ENCODE measurements at places on chromosomes 7 and 10.
A peak's percentile ranks its signal among the peaks of the same experiment; 100 is the strongest.

GRCh38 chr7:66883716-66884115 lies 37.3 kb upstream of the TMEM248 start:
- no peak for DNase-seq

- DNase-seq = no peak
Measured at GRCh38 chr7:48140001-48140681, 31.1 kb upstream of the ABCA13 start.

DNA sequence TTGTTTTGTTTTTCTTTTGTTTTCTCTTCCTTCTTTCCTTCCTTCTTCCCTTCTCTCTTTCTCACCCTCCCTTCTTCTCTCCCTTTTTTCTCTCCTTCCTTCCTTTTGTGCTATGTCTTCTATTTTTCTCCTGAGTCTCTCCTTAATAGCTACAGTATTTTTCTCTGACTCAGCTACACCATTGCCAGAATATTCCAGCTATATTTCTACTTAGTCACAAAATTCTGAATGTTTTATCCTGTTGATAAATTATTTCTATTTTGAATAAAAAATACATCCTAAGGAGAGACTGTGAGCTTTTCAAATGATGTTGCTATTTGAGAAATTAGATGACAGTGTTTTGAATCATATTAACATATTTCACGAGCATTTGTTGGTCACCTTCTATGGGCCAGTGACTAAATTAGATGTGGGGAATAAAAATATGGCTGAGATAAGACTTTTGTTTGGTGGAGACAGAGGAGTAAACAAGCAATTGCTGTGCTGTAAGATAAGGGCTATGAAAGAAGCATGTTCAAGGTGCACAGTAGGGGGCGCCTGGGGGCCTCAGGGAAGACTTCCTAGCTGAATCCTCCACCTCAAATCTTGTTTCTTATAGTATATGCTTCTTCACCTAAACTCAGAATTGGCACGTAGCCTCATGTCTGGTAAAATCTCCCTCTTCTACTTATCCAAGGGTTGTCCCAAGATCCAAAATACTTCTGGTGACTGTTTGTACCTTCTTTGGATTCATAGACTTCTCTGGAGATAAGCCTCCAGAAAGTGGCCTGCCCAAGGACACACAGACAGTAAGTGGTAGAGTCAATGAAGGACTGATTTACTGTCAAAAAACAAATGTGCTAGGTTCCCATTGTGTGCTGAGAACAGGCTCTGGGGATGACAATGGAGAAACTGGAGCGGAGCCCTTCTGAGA lies 115.5 kb upstream of the CREB5 start:
- peak; percentile 76 for DNase-seq

DNA sequence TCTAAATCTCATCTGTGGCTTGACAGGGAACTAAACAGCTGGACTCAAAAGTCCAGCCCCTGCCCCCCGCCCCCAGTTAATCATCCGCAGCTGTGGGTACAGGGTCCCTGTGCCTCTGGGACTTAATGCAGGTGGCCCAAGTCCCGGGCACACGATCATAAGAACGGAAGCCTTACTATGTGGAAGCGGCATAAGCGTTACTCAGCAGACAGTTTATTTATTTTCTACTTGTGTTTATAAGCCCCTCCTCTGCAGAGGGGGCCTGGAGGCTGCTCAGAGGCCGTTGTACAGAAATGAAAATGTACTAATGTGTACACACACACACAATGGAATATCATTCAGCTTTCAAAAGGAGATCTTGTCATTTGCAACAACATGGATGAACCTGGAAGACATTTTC lies 158.0 kb upstream of the TNS3 start:
- no peak for DNase-seq

- no peak for DNase-seq
Measured at GRCh38 chr10:95545981-95546380, 15.2 kb downstream of the SORBS1 start.

- DNase-seq = no peak
Measured at GRCh38 chr10:66180581-66181318, 745.1 kb upstream of the LRRTM3 start.

DNA sequence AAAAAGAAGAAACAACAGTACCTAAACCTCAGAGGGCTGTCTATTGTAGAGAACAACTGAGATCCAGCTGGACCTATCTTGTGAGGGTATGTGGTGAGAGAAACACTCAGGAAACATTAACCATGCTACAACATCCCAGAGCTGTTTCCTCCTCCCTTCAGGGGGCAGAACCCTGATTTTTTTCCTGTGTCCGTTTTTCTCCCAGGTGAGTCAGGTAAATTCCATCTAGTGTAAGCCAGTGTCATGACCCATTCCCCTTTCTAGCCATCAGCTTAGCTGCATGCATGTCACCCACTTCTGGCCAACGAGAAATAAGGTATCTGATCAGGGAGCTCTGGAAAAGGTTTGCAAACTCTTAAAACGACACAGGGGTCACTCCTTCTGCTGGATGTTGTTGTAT lies 103.8 kb downstream of the DNMBP start:
- DNase-seq = no peak

DNA sequence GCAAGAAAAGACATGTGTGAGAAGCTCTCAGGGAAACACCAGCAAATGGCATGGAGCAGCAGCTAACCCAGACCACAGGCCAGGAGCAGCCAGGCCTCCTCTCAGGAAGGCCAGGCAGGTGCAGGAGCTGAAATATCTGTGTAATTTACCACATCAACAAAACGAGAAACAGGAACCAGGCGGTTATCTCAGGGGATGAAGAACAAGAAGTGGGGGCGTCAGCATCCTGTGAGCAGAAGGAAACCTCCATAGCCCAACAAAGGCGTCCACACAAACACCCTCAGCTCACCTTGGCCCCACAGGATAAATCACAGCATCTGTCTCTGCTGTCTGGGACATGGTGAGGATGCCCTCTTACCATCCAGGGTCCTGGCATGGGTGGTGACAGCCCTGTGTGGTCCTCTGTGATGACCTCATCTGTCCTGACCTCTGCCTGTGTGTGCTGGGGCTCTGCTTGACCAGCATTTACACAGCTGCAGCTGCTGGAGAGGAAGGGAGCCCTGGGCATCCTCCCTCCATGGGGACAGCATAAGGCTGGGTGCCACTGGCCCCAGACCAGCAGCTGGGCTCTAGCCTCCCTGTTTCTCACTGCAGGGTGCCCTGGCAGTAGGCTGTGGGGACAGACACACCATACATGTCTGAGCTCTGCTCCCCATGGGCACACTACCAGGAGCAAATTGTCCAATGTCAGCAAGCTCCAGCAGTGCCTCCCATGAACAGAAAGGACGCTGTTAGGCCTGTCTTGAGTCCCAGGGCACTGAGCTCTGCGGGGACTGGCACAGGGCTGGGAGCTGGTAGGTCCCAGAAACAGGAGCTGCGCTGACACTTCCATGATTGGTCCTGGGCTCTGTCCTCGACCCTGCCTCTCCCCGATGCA lies 34.6 kb downstream of the ANXA8 start:
- DNase-seq = no peak

DNA sequence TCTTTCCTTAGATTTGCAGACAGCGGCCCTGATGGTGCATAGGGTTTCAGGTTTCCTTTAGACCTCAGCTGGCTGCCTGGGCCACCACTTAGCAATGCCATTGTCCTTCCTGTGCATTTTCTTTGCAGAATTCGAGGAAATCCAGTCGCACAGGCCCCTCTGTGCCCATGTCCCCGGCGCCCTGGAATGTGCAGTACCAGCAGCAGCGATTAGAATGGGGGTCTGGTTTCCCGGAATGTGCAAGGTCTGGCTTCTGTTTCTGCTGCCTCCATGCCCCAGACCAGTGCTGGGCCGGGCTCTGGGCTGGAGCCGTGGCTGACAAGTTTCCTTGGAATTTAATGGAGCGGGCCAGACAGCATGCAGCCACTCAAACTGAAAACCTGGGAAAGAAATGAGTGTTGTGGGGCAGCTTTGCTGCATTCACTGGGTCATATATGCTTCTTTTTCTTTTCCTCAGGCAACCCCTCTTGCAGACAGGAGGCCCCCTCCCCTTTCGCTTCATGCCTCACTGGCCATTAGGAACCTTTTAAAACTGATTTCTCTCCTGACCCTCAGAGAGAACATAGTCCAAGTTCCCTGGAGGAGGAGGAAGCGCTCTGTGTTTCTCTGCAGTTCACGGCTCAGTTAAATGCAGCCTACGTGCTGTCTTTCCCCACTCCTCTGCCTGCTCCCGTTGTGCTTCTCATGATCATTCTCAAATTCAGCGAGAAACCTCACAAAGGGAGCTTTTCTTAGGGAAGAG lies 14.4 kb downstream of the HTRA1 start:
- no peak for DNase-seq

DNA sequence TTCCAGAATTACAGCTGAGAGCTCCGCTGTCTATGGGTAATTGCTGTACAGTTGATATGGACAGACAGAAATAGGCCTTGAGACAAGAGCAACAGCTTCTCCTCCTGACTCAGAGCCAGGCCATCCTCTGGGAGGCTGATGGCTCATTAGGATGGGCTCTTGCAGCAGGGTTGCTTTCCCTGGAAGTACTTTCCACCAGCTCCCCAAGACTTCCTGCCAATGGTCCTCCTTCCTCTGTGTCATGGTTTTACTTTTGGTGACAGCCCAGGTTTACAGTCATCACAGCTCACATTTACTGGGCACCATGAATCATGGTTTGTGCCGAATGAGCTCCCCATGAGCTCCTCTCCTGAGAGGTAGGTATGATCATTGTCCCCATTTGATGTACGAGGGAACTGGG lies 131.8 kb downstream of the HECW1 start:
- no peak for DNase-seq

DNA sequence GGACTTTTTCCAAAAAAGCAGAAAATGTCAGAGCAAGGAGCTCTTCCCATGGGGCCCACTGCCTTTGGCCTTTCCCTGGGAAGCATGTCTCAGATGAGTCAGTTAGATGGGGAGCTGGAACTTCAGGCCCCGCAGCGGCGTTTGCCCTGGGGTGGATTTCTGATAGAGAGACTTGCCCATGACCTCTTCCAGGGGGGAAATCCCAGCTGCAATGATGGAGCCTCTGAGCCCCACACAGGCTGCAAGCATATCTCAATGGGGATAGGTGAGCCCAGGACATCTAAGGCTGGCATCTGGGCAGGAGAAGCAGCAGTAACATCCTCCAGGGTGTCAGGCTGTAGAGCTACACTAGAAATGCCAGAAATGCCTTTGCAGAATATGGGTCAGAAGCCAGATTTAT lies 269.2 kb upstream of the TCERG1L start:
- no peak for DNase-seq

- DNase-seq = no peak
Measured at GRCh38 chr7:71710442-71710841, 578.5 kb downstream of the GALNT17 start.

DNA sequence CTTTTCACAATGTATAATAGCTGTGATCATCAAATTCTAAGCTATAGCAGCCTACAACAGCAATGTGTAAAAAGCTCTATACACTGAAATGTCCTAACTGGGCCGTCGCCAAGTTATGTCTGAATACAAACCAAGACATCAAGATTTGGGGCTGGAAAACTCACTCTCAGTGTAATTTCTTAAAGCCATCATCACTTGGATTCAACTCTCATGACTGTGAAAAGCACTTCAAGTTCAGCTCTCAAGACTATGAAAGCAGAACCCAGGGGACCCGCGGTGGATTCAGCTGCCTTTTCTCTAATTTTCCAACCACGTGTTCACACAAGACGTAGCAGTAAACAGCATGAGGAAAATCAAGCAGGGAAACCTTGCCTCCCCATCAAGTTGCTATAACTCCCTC lies 15.8 kb upstream of the ZNRF2 start:
- DNase-seq = no peak

DNA sequence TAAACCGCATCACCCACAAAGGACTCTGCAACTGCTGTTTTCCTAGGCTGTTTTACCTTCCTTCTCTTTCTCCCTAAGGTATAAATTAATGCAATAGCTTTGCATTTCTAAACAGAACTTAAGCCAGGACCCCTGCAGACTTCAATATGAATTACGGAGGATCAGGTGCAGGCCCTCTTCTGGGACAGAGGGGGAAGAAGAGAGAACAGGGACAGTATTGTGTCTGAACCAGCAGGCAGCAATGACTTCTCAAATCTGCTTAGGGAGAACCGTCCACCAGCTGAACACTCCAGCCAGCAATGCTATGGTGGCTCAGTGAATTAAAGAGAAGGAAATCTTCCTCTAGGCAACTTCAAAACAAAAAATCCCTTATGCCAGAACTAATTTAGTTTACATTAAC lies 35.7 kb downstream of the POLR3A start:
- no peak for DNase-seq

DNA sequence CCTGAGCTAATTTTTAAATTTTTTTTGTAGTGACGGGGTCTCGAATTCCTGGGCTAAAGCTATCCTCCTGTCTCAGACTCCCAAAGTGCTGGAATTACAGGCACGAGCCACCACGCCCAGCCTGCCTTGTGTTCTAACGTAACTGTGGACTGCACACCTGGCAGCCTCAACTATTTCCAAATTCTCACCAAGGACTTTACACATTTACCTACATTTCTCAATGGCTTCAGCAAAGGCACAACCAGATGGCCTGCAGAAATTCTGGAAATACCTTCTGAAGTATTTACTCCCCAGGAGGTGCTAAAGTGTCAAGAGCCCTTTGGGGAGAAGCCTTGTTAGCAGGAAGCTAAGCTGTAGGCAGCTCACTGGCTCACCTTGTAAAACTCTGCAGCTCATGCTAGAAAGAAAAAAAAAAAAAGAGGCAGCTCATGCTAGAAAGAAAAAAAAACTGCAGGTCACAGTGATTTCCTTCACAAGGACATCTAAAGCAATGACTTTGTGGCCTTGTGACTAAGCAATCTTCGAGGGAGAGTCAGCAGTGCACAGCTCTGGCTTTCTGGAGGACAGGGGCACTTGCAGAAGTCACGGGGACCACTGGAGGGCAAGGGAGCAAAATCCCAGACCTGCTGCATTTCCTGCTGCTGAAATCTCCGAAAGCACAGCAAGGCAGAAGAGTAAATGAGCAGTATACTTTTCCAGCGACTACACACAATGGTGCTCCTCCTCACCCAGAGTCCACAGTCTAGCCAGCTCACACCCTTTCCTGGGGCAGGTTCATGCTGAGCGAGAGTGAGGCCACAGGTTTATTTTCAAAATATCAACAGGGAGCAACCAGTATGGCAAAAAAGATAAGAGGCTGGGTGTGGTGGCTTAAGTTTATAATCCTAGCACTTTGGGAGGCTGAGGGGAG lies 40.4 kb downstream of the BAIAP2L1 start:
- no peak for DNase-seq

GRCh38 chr7:130887957-130888371 lies 154.0 kb upstream of the KLF14 start:
- peak; percentile 64 for DNase-seq

DNA sequence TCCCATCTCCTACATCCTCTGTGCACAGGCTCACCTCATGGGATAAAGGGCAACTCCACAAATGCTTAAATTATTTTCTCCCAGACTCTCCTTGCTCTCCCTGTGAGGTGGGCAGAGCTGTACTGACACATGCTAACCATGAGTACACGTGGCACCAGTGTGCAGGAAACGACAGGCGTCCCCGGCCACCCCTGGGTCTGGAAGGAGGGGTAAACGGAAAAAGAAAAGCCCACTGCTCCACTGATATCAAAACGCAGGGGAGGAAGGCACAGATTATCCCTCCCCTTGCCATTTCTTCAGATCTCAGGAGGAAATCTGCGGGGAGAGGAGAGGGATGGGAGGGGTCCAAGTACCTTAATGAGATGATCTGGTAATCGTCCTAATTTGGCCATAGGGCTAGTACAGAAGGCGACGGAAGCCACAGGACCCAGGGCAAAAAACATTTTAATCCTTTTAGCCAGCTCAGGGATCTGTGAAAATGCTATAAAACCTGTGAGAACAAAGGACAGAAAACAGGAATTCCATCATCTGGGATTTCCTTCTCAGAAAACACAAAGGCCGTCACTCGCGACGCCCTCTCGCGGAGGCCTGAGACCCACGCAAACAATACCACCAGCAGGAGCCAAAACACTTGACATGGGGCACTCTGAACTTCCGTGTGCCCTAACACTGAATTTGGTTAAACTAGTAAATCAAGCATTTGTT lies 17.8 kb upstream of the CH25H start:
- no peak for DNase-seq

GRCh38 chr10:114384181-114384580 lies 20.1 kb downstream of the AFAP1L2 start:
- no peak for DNase-seq

Measured in activated effector memory CD4-positive, alpha-beta T cell treated with anti-CD3 and anti-CD28 coated beads, Interleukin-2, amount 50 U/mL, for 16 hours (primary cell).